ENCODE measurements at places on chromosomes 4 and X.

DNA sequence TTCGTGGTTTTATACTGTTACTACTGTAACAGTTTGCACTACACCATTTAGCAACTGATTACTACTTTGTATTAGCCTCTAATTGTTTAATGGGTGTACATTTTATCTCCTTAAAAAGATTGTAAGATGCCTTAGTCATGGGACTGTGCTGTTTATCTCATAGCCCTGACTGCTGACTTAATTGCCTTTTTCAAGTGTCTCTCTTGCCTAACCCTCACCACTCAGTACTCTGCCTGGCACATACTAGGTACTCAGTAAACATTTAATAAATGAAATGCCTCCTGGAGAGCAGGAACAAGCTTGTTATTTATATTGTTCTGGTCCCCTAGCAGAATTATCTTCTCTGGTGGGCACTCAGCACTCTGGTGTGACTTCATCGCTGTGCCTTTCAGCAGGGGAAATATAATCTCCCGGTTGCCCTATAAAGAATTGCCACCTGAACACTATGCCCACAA lies 1.7 kb upstream of the STIM2 start:
- no peak for DNase-seq

GRCh38 chr4:104848597-104849225 lies 298.0 kb upstream of the TET2 start:
- no peak for DNase-seq

DNA sequence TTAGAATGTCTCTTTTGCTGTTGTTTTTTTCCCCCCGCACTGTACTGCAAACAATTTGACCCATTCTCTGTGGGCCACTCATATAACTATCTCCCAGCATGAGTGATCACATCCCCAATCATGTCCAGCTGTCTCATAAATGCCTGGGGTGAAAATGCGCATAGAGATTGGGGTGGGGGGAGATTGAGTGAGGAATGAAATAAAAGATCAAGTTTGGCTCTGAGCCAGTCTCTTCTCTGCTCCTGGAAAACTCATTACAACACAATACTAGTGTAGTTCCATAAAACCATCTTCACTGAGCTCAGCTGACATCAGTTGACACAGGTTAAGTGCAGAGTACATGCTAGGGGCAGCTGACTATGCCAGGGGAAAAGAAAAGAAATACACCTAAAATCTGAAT lies 96.9 kb downstream of the EGF start:
- no peak for DNase-seq

DNA sequence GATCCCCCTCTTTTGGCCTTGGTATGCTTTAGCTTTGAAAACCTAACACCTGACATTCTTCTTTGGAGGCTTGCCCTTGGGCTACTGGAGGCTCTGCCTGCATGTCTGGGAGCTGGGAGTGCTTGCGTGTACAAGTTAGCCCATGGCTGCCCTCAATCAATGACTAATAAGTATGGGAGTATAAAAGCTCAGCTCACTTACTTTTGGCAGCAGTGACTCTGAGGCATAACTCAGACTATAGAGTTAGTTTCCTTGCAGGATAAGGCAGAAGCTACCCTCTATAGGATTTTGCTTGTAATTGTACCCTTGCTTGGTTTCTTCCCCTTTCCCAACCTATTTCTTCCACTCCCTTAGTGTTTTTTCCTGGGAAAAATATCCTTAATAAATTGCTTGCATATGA lies 247.9 kb downstream of the PPP1R2C start:
- DNase-seq: peak; percentile 67

DNA sequence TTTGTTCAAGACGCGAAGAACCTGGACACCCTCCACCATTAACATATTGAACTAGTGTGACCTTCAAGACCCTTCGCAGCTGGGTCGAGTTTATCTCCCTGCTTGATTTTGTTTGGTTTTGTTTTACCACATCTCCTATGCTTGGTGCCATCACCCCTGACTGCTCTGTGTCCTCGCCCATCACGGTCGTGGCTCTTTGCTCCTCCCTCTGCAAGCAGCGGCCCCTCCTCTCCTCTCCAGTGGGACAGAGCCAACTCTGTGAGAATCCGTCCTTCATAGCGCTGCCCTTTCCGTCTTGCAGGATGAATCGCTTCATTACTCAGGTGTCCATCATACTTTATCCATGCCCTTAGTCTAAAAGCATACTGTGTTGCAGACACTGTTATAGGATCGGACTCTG lies 9.1 kb upstream of the FAM149A start:
- DNase-seq: no peak

DNA sequence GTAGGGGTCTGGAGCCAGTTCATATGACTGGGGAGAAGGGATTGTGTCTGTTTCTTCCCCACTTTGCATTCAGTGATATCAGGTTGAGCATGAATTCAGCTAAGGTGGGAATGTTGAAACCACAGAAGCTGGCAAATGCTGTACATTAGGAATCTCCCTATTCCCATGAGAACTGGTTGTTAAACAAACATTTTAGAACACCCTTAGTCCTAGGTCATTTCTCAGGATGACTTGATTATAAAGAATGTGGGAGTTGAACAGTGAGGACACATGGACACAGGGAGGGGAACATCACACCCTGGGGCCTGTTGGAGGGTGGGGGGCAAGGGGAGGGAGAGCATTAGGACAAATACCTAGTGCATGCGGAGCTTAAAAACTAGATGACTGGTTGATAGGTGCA lies 62.6 kb upstream of the LIMCH1 start:
- no peak for DNase-seq

GRCh38 chr4:67714248-67714583 lies 13.3 kb upstream of the UBA6 start:
- peak; percentile 55 for DNase-seq

DNA sequence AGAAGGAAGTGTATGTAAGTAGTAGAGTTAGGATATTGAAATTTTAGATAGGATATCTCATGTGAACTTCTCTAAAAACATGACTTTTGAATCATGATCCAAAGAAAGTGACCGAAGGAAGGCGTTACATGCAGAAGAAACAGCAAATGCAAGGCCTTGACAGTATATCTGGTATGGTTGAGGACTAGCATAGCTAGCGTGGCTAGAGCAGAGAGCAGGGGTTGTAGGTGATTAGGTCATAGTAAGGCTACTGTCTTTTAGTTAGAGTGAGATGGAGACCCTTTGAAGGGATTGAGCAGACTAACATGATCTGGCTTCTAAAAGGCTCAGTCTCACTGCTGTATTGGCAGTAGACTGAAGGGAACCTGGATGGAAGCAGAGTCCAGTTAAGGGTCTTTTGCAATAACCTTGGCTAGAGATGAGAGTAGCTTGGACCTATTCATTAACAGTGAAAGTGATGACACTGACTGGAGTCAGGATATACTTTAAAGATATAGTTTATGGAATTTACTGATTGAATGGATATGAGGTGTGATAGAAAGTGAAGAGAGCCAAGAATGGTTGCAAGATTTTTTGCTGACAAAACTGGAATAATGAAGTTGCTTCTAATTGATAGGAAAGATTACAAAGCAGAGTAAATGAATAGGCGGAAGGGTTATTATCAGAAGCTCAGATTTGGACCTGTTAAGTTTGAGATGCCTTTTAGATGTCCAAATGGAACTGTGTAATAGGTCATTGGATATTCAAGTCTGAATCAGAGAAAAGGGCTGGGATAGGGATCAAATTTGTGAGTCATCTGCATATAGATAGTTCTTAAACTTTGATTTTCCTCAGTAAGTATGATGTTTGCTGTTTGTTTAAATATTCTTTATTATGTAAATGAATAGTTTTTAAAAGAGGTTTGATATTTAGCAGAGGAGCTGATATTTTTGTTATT lies 59.8 kb downstream of the MRPL1 start:
- no peak for DNase-seq

GRCh38 chrX:151703487-151703886 lies 8.2 kb downstream of the PRRG3 start:
- DNase-seq: no peak

Data from mesendoderm (in vitro differentiated cells).